ENCODE measurements at places on chromosomes 12 and 14. TPM values are rescaled to one million over a fixed set of nuclear protein-coding genes. Genes with fewer than 3 reads are reported as not detected.

Gene NAV3
- 50.3 TPM for total RNA-seq

Gene GPD1
- total RNA-seq, result not detected

Gene NPFF
- not detected for total RNA-seq

Gene HOXC11
- not detected for total RNA-seq

Gene MDGA2
- not detected for total RNA-seq

Gene C14orf132
- total RNA-seq, result 48.6 TPM

Gene GPR68
- total RNA-seq, result 0.26 TPM

Gene HCFC2
- total RNA-seq, result 28.0 TPM

Gene TBX3
- total RNA-seq, result 66.4 TPM

Gene KLC1
- 219 TPM for total RNA-seq

Gene SLC2A14
- 0.17 TPM for total RNA-seq

Gene DENND5B
- total RNA-seq, result 3.6 TPM

Gene ADAM20
- 1.2 TPM for total RNA-seq

Gene HCAR3
- total RNA-seq, result under 0.01 TPM

Measured in fibroblast of lung (primary cell).